ENCODE measurements at places on chromosomes 11 and 22. TPM values are rescaled to one million over a fixed set of nuclear protein-coding genes. Genes with fewer than 3 reads are reported as not detected.

The CPT1B gene
- 269 TPM for total RNA-seq

The INS gene
- total RNA-seq, result not detected

The FBLN1 gene
- 348 TPM for total RNA-seq

The SLC22A9 gene
- not detected for total RNA-seq

The E2F8 gene
- 4.2 TPM for total RNA-seq

GRCh38 chr22:40400159-40400558 lies 29.8 kb downstream of the SGSM3 start:
- DNase-seq, result no peak

DNA sequence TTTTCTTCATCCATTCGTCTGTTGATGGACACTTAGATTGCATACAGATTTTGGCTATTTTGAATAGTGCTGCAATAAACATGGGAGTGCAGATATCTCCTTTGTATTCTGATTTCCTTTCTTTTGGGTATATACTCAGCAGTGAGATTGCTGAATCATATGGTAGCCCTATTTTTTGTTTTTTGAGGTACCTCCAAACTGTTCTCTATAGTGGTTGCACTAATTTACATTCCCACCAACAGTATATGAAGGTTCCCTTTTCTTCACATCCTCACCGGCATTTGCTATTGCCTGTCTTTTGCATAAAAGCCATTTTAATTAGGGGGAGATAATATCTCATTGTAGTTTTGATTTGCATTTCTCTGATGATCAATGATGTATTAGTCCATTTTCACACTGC lies 96.1 kb downstream of the PRR5L start:
- DNase-seq, result no peak

GRCh38 chr11:23540101-23540561 lies 679.9 kb upstream of the CCDC179 start:
- DNase-seq, result no peak

DNA sequence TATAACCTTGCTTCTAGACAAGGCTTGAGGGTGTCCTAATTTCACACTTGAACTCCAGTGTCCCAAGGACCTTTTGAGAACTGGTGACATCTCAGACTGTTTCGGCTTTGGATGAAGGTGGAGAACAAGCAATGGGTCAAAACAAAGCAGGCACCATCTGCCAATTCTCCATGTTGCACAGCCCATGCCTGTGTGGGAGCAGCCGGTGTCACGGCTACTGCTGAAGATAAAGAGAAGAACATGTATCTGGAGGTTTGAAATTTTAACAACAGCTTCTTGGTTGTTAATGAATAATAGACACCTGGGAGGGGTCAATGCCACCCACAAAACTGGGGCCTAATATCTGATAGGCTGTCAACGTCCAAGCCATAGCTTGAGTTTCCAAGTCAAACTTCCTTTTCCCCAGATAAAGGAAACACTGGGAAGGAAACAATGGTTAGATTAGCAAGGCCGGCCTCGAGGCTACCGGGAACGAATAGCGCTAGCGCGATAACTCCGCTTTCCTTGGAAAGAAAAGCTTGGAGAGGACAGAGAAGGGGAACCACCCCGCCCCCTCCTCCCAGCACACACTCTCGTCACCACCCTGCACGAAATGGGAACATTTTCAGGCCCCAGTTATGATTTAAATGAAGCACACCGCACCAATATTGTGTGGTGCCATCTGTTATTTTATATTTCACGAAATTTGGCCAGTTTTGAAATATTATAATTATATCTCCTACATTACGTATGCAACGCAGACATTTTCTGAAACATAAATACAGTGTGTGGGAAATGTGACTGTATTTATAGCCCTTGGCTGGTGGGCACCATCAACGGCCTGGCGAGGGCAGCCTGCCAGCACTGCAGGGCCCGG lies 21.8 kb upstream of the OPCML start:
- DNase-seq, result peak; percentile 75

DNA sequence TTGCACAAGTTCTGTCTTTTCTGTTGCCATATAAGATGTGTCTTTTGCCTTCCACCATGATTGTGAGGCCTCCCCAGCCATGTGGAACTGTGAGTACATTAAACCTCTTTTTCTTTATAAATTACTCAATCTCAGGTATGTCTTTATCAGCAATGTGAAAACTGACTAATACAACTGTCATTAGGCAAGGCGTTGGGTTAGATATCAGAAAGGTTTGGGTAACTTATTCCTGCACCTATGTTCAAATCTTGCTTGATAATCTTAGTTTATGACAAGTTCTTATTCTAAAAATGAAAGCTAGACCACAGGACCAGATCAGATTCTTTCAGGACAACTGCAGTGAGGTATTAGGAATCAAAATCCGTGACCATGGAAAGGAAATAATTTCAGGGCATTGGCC lies 160.6 kb upstream of the BDNF start:
- DNase-seq, result no peak

DNA sequence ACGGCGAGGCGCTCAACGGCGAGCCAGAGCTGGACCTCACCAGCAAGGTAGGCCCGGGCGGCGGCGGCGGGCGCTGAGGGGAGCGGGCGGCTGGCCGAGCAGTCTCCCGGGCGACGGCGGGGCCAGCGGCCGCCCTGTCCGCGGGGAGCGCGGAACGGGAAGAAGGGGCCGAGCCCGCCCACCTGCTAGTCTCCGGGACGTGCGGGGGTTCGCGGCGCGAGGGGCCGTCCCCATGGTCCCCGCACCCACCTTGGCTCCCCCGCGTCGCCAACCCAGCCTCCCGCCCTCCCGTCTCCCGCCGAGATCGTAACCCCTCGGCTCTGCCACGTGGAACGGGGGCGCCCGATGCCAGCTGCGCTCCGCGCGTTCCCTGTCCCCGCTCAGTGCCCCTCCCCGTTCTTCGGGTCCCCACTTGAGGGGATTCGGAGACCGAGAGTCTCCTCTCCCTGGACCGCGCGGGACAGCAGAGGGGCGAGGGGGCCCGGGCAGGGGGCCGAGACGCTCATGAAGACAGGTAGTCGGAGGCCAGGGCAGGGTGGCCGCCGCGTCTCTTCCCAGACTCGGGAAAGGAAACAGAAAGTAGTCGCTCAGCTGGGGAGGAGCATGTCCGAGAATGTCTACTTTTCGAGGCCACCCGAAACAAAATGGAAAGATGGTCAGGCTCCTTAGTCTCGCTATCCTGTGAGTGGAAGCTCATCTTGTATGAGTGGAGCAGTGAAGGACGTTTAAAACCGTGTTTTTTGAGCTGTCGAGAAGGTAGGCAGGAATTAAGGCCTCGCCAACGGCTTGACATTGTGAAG lies 557 bp downstream of the GTPBP1 start:
- peak; percentile 53 for DNase-seq

- DNase-seq, result no peak
These were observed 5.7 kb downstream of the PATE2 start for GRCh38 chr11:125772834-125773505.

GRCh38 chr11:115324581-115325432 lies 179.4 kb downstream of the CADM1 start:
- no peak for DNase-seq

GRCh38 chr11:45043755-45044475 lies 93.2 kb upstream of the TP53I11 start:
- no peak for DNase-seq

DNA sequence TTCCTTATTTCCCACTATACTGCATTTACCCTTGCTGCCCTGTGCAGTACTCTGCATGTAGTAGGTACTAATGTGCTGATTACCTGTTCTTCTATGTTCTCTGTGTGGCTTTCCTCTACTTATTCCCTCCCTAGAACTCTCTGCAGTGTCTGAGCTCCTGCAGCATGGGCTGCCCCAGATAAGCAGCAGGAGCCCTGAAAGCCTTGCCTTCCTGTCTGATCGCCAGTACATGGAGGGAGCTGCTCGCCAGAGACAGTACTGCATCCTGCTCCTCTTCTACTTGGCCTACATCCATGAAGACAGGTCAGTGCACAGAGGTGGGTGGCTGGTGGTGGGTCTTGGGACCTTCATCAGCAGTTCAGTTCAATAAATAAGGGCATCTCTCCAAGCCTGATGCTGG lies 42.2 kb upstream of the CCDC134 start:
- no peak for DNase-seq

DNA sequence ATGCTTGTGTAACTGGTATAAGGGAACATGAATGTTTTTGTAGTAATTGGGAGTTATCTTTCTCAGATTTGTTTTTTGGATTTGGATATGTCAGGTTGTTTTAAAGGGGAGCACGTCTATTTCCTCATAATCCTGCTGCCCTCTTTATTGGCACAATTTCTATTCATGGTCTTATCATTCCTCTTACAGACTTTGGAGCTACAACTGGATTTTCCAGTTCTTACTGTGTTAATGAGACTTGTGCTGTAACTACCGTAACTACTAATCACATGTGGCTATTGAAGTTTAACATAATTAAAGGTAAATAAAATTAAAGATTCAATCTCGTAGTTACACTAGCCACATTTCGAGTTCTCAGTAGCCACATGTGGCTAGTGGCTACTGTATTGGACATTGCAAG lies 1.9 kb downstream of the FDX1 start:
- DNase-seq, result no peak
